ENCODE measurements at places on chromosomes 4 and X.

- peak; percentile 7 for DNase-seq
These were observed 9.4 kb downstream of the GPRIN3 start for GRCh38 chr4:89298155-89298554.

GRCh38 chr4:20603671-20604313 is 96.5 kb upstream of the PACRGL start:
- DNase-seq = no peak

GRCh38 chr4:140330311-140330900 is 43.0 kb upstream of the SCOC start:
- DNase-seq = no peak

DNA sequence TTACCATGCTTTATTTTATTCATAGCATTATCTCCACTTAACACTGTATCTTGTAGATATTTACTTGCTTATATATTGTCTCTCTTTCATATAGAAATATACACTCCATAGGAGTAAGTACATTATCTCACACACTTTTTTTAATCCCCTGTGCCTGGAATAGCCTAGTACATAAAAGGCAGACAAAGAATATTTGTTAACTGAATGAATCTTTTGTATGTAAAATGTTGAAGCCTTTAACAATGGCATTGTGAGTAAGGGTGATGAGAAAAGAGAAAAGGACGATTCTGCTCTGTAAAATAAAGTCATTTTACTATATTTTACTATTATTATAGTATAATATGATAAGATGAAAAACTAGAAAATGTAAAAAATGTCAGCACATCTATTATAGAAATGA is 97.7 kb upstream of the PDHA2 start:
- DNase-seq = no peak

GRCh38 chr4:116539744-116540143 is 545.6 kb downstream of the TRAM1L1 start:
- DNase-seq = no peak

DNA sequence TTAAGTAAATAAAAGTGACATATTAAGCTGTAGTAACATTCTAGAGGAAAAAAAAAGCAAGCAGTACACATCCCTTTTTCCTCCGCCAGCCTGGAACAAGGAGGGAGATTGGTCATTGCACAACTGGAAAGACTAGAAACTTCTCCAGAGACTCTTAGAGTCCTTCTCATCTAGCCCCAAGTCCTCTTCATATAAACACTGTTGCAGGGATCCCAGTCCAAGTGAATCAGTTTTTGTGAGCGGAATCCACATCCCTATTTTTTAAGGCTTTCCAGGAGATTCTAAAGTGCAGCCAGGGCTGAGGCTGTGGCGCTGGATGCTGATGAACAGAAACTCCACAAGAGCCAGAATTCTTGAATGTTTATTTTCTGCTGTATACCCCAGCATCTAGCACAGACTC is 23.8 kb downstream of the REELD1 start:
- DNase-seq = no peak

DNA sequence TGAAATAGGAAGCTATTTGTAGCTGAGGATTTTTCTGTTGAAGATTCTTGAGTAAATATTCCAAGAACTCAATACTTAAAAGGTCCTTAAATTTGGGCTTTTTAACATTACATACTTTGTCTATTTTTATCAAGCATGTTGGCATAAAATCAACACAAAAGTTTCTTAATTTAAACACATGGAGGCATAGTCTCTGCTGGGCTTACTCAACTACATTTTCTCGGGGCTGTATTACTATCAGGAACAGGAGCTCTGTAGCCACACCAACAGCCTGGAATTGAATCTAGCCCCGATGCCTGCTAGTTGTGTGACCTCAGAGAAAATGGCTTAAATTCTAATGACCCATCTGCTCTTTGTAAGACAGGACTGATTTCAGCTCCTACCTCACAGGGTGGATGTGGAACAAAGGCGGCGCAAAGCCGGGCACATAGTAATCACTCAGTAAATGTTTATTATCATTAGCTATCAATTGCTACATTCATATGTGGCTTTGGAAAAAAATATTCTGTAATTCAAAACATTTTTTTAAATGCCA is 207.0 kb downstream of the NSUN7 start:
- DNase-seq = no peak

- DNase-seq = peak; percentile 5
These were observed 128.1 kb downstream of the LAS1L start for GRCh38 chrX:65406532-65406931.

DNA sequence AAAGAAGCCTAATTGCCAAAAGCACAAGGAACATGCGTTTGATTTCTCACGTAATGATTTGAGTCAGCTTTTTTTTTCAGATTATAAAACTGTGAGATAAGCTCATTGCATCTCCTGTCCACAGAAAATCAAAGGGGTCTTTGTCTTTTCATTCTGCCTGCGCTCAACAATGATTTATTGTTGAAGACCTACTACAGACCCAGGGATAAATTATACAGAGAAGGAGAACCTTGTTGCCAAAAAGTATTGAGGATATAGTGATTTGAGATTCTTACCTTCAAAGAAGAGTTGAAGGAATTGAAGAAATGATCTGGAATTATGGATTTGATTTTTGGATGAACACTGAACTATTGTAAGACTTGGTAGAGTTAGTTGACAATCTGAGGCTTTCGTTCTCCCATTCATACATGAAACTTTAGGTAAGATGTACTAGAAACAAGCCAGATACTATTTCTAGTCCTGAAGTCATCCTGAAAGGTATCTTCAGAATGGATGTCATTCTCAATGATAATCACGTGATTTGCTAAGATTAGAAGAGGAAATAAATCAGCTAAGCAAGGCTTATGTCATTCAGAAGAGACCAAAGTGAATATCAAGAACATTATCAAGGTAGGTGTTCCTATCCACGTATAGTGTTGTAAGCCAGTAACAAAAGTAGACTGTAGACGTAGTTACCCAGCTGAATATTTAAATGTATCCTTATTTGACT is 71.1 kb upstream of the SCOC start:
- no peak for DNase-seq

GRCh38 chr4:10011885-10012284 is 9.4 kb downstream of the SLC2A9 start:
- no peak for DNase-seq

DNA sequence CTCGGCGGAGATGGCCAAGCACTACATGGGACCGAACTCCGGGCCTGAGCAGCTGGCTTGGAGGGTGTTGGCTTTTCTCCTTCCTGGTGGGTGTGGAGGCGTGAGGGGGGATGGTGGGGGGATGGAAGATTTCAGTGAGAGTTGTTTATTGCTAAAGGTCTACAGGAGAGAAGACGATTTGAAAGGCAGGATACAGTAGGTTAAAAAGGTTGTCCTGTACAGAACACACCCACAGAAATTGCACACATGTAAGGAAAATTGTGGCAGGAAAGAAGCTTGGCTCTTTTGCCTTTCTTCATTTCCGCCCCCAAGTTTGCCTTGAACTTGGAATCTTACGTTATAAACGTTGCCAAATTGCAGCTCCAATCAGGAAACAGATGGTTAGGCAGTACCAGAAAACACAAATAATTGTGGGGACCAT is 74.1 kb upstream of the STOX2 start:
- no peak for DNase-seq

GRCh38 chrX:147679356-147680005 is 232.2 kb upstream of the FMR1 start:
- no peak for DNase-seq

DNA sequence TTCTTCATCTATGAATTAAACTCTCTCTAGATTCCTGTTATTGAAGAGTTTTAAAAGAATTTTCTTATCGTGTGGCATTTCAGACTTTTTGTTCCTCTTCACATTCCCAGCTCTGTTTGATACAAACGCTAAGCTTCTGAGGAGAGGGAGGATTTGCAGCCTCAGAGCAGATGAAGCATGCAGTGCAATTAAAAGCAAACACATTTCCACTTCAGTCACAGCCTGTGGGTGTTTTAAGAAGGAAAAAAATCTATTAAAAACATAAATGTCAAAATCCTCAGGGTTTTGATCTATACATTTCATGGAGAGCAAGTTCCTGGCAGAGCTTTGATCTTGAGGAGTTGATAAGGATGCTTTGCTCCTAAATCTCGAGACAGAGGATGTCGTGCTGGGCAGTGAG is 442.4 kb upstream of the BOD1L1 start:
- DNase-seq = no peak

- DNase-seq = no peak
These were observed 83.7 kb downstream of the DHRSX start for GRCh38 chrX:2416851-2417604.

GRCh38 chr4:4601803-4602369 is 60.0 kb upstream of the STX18 start:
- no peak for DNase-seq

- no peak for DNase-seq
These were observed 71.8 kb downstream of the TMA16 start for GRCh38 chr4:163566257-163566796.

- no peak for DNase-seq
These were observed 58.2 kb upstream of the WDFY3 start for GRCh38 chr4:85024671-85025070.

DNA sequence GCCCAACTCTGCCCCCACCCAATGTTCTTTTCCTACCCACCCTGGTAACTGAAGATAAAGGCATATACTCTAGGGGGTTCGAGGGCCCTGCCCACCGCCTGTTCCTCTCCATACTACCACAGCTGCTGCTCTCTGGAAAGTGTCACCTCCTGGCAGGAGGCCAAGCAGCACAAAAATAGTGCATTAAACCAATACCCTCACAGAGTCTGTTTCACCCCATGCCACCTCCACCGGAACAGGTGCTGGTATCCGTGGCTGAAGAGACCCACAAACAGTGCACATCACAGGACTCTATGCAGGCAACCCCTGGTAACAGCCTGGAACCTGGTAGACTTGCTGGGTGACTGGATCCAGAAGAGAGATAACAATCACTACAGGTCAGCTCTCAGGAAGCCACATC is 85.1 kb upstream of the CTSO start:
- DNase-seq = no peak

DNA sequence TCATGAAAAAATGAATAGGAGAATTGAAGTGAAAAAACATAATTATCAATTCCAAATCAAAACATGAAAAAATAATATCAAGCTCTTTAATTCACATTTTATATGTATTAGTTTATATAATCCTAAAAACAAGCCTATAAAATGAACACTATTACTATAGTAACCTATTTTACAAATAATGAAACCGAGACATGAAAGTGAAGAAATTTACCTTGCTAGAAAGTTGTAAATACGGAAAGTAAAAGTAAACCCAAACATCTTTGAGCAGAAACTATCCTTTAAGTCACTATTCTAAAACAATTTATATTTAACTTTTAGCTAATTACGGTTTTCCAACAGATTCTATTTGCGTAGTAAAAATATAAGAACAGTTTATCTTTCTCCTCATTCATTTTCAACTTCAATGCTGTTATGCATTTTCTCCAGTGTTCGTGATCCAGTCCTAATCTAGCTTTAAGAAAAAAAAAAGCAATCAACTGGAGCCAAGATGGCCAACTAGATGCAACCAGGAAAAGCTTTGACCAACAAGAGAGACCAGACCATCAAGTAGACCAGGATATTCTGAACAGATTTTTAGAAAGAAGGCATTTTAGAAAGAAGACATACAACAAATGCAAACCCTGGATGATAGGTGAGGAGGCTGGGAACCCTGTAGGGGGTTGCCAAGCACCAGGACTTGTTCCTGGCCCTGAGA is 67.0 kb downstream of the DDX53 start:
- no peak for DNase-seq

DNA sequence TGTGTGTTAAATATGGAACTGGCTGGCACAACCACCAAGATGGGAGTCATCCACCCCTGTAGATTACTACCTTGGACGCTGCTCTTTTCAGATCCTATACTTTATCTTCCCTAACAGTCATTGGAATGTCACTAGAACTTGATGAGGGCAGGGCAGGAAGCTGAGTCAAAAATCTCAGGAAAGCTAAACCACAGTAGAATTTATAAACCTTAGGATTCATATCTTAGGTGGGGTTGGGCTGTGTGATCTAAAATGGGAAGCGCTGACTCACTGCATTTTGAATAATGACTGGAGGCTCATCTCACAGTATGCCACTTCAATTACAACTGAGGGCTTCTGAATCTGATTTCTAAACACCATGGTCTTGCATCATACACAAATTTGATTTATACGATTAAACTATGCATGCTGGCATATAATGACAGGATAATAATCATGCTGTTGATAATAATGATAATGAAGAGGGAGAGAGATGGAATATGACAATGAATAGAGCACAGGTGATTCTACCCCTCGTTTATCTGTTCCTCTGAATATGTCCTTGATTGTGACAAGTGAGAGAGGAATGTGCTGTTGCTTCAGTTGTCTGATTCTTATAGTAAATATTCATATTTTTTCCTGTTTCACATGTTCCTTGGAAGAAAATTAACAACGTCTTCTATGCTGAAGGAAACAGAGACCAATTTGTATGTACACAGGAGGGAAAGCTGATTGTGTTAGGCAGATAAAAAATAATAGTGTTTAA is 270.3 kb upstream of the HS3ST1 start:
- no peak for DNase-seq

DNA sequence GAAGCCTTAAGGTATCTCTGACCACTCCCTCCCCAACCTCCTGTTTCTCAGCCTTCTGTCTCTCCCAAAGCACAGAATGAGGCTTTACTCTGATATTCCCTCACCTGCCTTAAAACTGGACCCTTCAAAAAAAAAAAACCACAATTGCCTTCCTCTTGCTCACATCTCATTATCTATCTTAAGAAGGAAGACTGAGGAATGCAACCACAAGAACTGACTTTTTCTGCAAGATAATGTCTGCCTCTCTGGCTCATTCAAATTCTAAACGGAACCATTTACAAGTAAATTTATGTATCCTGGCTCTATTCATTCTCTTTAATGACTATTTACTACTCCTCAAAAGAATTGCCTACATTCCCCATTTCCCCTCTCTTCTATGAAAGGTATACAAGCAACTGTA is 545.5 kb upstream of the HTR2C start:
- DNase-seq = no peak

GRCh38 chr4:10079912-10080588 is 36.5 kb downstream of the WDR1 start:
- no peak for DNase-seq

DNA sequence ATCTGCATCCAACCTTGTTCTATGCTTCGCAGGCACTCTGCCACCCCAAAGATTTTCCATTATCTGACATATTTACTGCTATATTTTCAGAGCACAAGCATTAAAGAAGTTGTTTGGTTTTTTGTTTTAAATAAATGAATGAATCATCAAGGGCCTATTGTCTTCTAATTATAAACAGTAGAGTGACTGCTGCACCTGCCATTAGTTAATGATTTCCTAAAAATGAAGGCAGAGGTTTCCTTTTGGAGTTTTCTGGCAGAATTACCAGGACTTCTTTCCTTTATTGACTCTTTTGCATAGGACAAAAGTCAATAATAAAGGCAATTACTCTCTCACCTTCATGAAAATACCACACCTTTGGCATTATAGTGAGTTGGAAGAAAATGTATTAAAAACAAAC is 238.1 kb downstream of the INPP4B start:
- DNase-seq = no peak

- no peak for DNase-seq
These were observed 45.3 kb upstream of the MAP3K15 start for GRCh38 chrX:19560611-19561010.

GRCh38 chr4:163110442-163110841 is 56.2 kb downstream of the NAF1 start:
- DNase-seq = no peak

GRCh38 chr4:151355155-151355554 is 29.8 kb upstream of the SH3D19 start:
- DNase-seq = no peak
